ENCODE measurements at places on chromosomes 12 and 14.

GRCh38 chr12:80582431-80582830 is 125.0 kb upstream of the MYF6 start:
- DNase-seq, result no peak

- DNase-seq, result no peak
Measured at GRCh38 chr12:21451529-21451928, 14.1 kb downstream of the PYROXD1 start.

GRCh38 chr14:103192246-103192840 is 69.1 kb downstream of the TNFAIP2 start:
- peak; percentile 8 for DNase-seq

DNA sequence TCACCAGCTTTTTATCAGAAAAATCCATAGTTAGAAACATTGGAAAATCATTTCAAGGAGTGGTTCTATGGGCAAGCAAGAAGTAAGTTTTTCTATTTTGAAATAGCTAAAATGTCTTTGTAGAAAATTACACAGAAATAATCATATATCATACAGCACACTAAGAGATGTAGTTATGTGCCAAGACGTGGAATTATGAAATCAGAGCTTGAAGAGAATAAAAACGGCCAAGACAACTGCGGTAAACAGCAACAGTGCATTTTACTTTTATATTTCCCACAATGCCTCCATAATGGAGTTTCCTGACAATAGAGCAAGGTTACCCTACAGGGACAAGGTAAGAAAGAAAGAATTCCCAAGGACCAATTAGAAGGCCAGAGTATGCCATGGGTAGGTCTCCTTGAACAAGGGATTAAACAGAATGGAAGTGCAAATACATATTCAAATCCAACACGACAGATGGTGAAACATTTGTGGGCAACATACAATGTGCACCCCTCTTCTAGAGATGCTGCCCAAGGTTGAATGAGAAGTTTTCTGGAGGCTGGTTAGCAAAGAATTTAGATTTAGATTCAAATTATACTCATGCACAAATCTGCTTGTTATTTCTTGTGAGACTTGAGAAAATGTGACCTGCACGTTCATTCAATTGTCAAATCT is 76.1 kb upstream of the BTG1 start:
- no peak for DNase-seq

GRCh38 chr12:115402443-115403180 is 718.6 kb upstream of the TBX3 start:
- DNase-seq, result no peak

DNA sequence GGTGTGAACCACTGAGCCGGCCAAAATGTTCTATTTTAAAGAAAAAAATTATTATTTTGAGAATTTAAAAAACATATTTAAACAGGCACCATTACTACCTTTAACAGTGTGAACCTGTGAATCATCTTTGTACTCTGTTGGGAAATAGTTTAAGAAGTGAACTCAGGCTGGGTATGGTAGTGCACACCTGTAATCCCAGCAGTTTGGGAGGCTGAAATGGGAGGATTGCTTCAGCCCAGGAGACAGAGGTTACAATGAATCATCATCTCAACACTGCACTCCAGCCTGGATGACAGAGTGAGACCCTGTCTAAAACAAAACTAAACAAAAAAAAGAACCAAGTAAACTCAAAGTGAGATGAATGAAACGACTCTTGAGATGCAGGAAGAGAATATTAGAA is 3.1 kb upstream of the WDR89 start:
- DNase-seq, result no peak

DNA sequence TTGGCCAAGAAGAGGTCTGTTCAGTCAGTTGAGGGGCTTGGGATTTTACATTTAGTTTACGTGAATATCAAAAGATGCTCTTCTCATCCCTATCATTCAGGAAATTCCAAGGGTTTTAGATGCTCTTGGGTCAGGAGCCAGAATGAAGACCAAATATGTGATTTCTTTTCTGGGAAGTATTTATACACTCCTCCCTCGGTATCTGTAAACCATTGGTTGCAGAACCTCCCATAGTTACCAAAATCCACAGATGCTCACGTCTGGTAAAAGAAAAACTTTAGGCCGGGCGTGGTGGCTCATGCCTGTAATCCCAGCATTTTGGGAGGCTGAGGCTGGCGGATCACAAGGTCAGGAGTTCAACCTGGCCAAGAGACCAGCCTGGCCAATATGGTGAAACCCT is 75.9 kb downstream of the TNFAIP2 start:
- DNase-seq, result no peak

GRCh38 chr14:105223260-105223659 is 25.1 kb upstream of the BTBD6 start:
- DNase-seq, result no peak

Data from inflammatory macrophage treated with lipopolysaccharide for 4 hours (primary cell).